ENCODE measurements at places on chromosomes 5 and 9. TPM values are rescaled to one million over a fixed set of nuclear protein-coding genes. Genes with fewer than 3 reads are reported as not detected.

- no peak for DNase-seq
Observed at GRCh38 chr9:85740787-85741094, 1.0 kb downstream of the AGTPBP1 start.

- no peak for DNase-seq
Observed at GRCh38 chr5:66793049-66793448, 196.9 kb downstream of the MAST4 start.

DNA sequence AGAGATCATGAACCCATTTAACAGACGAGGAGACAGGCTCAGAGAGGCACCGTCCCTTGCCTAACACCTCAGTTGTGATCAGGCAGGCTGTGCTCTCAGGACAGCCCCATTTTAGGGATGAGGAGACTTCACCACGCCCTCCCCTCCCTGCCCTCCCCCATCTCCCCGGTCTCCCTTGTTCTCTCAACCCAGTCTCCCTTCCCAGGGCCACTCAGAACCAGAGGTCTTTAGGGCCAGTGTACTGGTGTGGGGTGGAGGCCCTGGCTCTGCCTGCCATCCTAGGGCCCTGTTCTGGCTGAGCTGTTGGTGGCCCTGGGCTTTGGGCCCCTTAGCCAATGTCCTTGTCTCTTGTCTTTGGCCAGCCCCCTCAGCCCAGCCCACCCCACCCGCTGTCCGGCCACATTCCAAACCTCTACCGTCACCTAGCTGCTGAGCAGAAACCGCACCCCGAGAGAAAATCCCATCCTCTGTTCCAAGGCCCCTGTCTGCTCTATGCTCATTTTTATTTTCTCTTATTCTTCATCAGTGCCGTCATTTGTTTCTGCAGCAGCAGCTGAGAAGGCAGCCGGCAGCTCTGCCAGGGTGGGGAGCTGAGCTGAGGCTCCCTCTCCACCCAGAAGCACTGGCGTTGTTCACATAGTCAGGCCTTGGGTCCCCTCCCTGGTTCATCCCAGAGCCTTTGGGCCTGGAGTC, 33.9 kb downstream of the OLFML2A start:
- peak; percentile 66 for DNase-seq

Gene STK10
- total RNA-seq: 41.9 TPM

Gene ABO
- 25.4 TPM for total RNA-seq
